ENCODE measurements at places on chromosomes 4 and X.

- no peak for DNase-seq
- H3K27me3 ChIP-seq: no peaks in the 10 kb centered on the region
- H3K27ac ChIP-seq: no peak overlapping the region
- H3K4me3 ChIP-seq: no peak overlapping the region
- no peaks in the 10 kb centered on the region for H3K36me3 ChIP-seq
Measured at GRCh38 chrX:144732588-144732987, 514.7 kb upstream of the SPANXN1 start.

- H3K36me3 ChIP-seq: no peaks in the 10 kb centered on the region
- no peaks in the 10 kb centered on the region for H3K27me3 ChIP-seq
- H3K4me3 ChIP-seq: no peak overlapping the region
- no peaks in the 10 kb centered on the region for H3K4me1 ChIP-seq
- no peak for DNase-seq
- H3K27ac ChIP-seq: no peak overlapping the region
Measured at GRCh38 chrX:119607018-119607389, 780 bp upstream of the NKRF start.

- no peak overlapping the region for H3K4me3 ChIP-seq
- H3K36me3 ChIP-seq: no peaks in the 10 kb centered on the region
- no peaks in the 10 kb centered on the region for H3K4me1 ChIP-seq
Measured at GRCh38 chr4:121980643-121981042, 28.8 kb upstream of the TRPC3 start.

DNA sequence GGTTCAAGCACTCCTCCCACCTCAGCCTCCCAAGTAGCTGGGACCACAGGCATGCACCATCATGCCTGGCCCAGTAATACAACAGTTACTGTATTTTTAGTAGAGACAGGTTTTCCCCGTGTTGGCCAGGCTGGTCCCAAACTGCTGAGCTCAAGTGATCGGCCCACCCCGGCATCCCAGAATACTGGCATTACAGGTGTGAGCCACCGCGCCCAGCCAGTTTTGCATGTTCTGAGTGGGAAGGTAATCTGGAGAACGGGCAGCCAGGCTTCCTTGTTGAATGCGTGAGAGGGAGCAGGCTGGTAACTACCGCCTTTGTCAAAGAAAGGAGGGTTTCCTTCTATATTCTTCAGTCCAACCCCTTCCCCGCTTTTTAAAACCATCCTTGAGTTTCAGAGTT, 9.1 kb downstream of the NOCT start:
- no peaks in the 10 kb centered on the region for H3K27me3 ChIP-seq
- no peak overlapping the region for H3K4me3 ChIP-seq
- peaks cover 9% of the 10 kb centered on the region for H3K36me3 ChIP-seq

- no peaks in the 10 kb centered on the region for H3K4me1 ChIP-seq
- H3K4me3 ChIP-seq: no peak overlapping the region
- H3K27ac ChIP-seq: no peak overlapping the region
- no peaks in the 10 kb centered on the region for H3K27me3 ChIP-seq
- DNase-seq: peak; percentile 41
Measured at GRCh38 chrX:105483011-105483410, 262.5 kb upstream of the TEX13A start.

GRCh38 chrX:153708415-153708814, 15.8 kb downstream of the BCAP31 start:
- H3K27ac ChIP-seq: peak overlapping the region; percentile 49
- H3K36me3 ChIP-seq: peaks cover 64% of the 10 kb centered on the region
- peak; percentile 86 for DNase-seq
- no peak overlapping the region for H3K4me3 ChIP-seq

DNA sequence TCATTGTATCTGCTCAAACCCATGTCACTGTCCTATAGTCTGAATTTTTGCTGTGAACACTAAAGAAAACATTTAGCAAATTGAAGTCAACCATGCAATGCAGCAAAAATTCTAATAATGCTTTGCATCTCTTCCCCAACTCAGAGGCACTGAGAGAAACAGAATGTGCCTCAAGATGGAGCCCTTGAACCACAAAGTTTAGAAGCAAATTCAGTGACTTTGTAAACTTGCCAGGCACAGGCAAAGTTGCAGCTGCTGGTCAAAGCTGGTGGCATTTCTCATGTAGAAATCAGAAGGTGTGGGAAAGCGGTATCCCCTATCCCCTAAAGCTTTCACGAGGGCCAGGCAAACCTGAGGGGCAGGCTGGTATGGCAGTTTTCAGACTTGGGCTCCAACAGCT, 121.7 kb upstream of the DIPK2B start:
- peak; percentile 72 for DNase-seq
- H3K27me3 ChIP-seq: peaks cover 45% of the 10 kb centered on the region
- H3K27ac ChIP-seq: peak overlapping the region; percentile 68
- no peaks in the 10 kb centered on the region for H3K4me1 ChIP-seq
